ENCODE measurements at places on chromosomes 2 and 18. TPM values are rescaled to one million over a fixed set of nuclear protein-coding genes. Genes with fewer than 3 reads are reported as not detected.

DNA sequence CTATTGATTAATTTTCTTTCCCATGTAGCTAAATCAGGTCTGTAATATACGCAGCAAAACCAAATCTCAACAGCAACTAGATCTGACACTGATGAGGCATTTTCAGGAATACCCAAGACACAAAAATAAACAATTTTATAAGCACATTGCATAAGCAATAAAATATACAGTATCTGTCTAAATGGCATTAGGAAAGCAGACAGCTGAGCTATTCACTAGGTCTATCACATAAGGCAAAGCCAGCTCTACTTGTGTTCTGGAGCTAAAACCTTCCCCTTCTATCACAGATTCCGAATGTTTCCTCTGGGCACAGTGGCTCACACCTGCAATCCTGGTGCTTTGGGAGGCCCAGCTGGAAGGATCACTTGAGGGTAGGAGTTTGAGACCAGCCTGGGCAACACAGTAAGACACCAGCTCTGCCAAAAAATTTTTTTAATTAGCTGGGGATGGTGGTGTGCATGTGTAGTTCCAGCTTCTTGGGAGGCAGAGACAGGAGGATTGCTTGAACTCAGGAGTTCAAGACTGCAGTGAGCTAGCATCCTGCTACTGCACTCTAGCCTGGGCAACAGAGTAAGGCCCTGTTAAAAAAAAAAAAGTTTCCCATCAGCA lies 21.1 kb downstream of the PTPN2 start:
- no peak for DNase-seq

GRCh38 chr2:107362993-107363392 lies 463.7 kb upstream of the RGPD4 start:
- DNase-seq = no peak

- DNase-seq = no peak
Measured at GRCh38 chr18:38545071-38545470, 979.5 kb upstream of the CELF4 start.

GRCh38 chr2:162172802-162173370 lies 20.8 kb upstream of the GCG start:
- no peak for DNase-seq

The CREG2 gene
- not detected for polyA plus RNA-seq

The VWC2L gene
- polyA plus RNA-seq = 0.04 TPM

The HNMT gene
- 36.2 TPM for polyA plus RNA-seq
